NCI-H1092 treated with DMSO at 0.1 percent for 48 hours (cell line): ENCODE measurements at places on chromosomes 16 and 17.
A peak's percentile ranks its signal among the peaks of the same experiment; 100 is the strongest.

DNA sequence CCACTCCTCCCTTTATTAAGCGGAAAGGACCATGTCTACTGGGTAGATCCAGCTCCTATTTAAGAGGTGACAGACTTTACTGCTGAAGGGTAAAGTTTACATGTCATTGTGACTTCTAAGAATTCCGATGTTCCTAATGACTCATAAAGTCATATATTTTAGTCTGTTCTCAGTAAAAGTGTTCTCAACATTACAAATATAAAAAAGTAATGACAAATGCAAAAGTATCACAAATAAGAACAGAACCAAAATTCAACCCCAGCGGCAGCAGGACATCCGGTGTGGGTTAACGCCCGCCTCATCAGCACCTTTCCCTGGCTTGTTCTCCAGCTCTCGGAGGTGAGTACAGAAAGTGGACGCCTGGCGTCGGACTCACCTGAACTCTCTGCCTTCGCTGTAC lies 6.8 kb downstream of the AXIN1 start:
- DNase-seq = no peak

- no peak for DNase-seq
Observed at GRCh38 chr17:79769570-79770506, 8.1 kb upstream of the CBX2 start.

DNA sequence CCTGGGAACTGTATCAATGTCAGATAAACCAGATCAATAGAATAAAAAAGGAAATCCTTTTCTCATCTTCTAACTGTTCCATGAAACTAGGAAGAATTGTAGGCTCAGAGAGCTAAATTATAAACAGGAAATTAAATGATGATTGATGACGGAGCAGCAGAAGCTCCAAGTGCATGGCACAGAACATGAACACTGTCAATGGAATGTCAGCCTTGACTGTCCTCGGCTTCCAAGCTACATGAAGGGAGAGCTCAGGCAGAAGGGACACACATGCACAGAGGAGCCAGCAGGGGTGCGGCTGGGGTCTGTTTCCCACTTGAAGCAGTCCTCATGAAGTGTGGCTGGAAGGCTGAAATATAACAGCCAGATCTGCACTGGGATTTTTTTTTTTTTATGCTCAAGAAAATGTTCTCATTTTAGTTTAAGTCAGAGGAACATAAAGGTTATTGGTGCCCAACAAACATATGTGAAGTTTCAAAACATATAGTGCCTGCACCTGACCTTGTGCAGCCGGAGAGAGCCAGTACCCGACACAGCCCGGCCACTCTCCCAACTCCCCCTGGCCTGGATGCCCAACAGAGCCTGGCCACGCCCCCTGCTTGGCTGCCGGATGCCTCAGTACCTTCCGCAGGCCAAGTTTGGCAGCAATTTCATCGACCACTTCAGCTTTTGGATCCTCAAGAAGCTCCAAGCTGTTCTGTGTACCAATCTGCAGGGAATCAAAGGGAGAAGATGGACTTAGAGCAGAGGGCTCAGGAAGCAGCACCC lies 37.0 kb downstream of the NPLOC4 start:
- no peak for DNase-seq

GRCh38 chr17:64331931-64332493 lies 58.6 kb downstream of the PECAM1 start:
- DNase-seq = no peak

DNA sequence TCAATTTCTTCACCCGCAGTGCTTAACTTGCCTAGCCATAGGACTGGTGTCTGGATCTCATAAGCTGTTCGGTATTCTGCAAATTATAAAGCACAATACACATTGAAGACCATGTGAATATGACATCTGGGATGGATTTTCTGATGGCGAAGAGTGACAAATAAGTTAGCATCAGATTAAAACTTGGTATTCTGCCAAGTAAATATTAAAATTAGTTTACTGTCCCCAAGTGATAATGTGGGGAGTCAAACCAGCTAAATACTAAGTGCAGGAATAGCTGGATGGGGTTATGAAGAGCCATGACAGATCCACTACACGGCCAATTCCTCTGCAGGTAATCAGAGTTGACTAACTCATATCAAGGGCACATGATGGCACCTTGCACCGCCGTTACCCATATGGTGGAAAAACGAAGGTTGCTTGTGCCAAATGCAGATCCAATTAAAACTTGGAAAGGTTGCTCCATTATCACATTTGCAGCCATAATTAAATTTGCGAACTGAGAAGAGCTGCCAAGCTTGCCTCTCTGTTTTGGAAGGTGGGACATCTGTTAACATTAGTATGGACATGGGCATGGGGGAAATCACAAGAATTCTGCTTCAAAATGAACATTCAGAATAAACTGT lies 114.9 kb upstream of the TOM1L1 start:
- DNase-seq = no peak

GRCh38 chr16:81838794-81839193 lies 59.7 kb downstream of the PLCG2 start:
- DNase-seq = no peak

DNA sequence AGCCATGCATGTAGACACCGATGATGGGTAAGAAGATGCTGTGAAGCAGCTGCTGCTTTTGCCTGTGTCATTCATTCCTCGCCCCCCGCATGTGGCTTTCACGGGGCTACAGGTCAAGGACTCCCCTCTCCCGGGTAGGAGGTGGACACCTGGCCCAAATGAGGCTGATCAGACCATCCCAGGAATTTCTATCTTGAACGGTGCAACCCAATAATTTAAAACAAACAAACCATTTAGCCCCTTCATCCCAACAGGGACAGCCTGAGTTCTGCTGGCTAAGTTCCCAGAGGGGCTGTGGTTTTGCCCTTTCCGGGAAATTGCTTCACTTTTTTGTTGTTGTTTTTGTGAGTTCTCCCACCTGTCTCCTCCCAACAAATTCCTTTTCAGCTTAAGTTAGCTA lies 137.7 kb upstream of the CDH5 start:
- DNase-seq = no peak

- no peak for DNase-seq
Observed at GRCh38 chr17:43200127-43200526, 11.5 kb upstream of the TMEM106A start.

GRCh38 chr17:6994118-6994598 lies 1.7 kb upstream of the ALOX12 start:
- DNase-seq = no peak

DNA sequence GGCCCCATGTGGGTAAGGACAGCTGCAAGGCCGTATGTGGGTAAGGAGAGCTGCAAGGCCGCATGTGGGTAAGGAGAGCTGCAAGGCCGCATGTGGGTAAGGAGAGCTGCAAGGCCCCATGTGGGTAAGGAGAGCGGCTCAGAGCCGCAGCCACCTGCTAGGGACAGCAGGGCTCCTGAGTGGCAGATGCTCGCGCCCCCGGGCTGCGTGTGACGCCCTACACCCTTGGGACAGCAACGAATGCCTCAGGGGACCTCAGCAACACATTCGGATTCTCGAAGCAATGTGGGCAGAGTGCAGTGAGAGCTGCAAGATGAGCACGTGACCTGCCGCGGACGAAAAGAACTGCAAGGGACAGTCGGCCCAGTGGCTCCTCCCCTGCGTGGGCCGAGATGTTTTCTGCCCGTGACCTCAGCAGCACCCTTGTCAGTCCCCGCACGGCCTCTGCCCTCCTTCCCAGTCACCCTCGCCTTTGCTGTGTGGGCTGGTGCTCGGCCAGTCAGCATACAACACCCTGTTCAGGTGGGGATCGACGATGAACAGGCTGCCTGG lies 9.6 kb upstream of the SLC38A8 start:
- no peak for DNase-seq

- DNase-seq = no peak
Observed at GRCh38 chr16:81080233-81080632, 3.2 kb upstream of the C16orf46 start.

DNA sequence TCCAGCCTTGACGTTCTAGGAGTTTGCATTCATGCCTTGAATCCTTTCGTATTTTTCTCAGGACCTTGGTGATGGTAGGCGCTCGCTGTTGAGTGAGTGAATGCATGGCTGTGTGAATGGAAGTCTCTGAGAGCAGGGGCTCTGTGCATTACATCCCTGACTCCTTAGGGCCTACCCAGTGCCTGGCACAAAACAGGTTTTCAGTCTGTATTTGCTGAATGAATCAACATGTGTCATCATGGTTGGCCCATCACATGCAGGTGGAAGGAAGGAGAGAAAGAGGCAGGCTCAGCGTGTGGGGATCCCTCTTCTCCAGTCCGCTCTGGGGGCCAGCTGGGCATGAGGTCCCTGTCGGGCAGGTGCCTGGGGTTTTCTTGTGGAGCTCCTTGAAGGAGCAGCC lies 8.7 kb downstream of the RAP1GAP2 start:
- no peak for DNase-seq

DNA sequence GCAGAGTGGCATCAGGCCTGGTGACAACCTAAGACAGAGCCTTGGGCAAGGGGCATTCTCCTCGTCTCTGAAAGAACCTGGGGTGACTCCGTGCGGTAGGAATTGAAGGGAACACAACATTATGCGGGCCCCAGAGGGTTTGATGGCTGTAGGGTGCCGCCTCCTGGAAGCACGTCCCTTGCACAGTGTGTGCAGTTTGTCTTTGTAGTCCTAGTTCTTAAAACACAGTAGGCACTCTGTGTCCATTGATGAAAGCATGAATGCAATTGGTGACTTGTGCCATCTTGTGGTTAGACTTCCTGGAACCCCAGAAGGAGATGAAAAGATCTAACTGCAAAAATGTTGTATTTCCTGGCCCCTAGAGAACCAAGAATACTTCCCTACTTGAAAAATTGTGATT lies 279.8 kb downstream of the UTP18 start:
- DNase-seq = no peak

DNA sequence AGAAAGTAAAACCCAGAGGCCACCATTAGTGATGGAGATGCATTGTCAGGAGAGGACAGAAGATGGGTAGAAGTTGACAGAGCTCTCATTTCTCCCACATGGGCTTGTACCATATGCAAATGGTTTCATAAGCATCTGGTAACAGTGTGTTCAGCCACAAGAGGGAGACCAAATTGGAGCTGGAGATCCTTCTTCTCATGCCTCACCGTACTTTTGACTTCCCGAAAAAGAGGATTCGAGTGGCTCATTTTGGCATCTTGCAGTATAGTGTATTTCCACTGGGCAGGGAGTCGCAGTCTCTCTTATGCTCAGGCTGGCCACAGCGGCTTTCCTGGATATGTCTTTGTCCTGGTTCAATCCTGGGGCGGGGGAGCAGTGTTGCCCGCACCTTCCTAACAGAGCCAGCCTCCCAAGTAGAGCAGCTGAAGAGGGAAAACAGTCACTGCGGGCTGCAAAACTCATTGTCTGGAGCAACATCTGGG lies 23.8 kb downstream of the TBC1D3B start:
- DNase-seq = no peak

- DNase-seq = peak; percentile 48
Observed at GRCh38 chr17:79306424-79307318, 232.0 kb downstream of the ENGASE start.

DNA sequence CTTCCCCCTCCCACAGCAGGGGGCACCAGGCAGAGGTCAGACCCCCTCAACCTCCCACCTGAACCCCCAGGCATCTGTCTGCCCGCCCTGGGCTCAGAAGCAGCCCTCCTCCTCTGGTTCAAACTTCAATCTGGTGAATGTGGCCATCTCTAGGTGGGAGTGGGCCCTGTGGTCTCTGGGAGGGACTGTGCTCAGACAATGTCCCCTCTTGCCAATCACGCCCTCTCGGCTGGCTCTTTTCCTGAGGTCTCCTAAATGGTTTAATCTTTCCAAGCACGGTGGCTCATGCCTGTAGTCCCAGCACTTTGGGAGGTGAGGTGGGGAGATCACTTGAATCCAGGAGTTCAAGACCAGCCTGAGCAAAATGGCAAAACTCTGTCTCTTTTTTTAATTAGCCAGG lies 15.2 kb downstream of the LITAF start:
- no peak for DNase-seq

DNA sequence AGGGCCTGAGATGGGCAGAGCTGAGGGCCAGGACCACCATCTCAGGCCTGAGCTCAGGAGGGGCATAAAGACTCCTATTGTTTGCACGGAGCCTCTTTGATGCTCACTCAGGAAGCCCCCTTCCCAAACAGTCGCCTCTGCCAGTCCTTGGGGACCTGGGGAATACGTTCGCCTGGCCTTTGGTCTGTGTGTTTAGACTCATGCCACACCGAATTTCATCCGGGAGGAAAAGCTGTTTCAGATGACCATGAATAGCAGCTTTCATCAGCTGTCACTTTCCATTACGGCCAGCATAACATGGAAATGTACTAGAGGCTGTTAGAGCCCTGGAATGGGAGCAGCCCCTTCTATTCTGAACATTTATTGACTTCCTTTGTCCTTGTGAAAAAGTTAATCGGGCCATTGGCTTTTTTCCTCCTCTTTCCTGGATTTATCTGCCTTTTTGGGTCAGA lies 139.0 kb downstream of the HS3ST3A1 start:
- DNase-seq = no peak

DNA sequence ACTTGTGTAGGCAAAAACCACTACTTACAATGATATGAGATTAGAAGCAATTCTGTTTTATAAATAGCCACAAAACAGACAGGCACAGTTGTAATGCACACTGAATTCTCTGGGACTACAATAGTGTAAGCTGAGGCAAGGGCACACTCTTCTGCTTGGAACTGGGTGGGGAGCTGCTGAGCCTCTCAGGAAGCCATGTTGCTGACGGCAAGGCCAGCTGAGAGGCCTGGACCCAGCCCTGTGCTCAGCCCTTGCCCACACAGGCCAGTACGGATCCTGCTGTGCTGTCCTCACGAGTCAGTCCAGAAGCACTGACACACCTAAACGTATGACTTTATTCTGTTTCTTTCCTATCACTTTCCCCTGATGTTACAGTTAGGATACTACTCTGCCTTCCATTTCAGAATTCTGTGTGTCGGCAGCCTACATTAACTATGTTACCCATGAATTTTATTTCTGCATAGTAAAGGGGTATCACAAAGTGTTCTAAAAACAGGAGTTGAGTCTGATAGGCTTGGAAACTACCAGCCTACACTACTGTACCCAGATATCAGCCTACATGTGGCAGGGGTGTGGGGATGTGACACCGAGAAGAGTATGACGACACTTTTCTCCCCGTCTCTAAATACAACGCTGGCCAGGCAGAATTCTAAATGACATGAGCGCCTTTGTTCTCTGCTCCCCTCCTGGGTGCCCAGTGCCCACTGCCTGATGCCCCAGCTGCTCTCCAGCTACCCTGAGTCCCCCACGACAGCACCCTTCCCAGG lies 41.1 kb upstream of the FAAP100 start:
- no peak for DNase-seq

DNA sequence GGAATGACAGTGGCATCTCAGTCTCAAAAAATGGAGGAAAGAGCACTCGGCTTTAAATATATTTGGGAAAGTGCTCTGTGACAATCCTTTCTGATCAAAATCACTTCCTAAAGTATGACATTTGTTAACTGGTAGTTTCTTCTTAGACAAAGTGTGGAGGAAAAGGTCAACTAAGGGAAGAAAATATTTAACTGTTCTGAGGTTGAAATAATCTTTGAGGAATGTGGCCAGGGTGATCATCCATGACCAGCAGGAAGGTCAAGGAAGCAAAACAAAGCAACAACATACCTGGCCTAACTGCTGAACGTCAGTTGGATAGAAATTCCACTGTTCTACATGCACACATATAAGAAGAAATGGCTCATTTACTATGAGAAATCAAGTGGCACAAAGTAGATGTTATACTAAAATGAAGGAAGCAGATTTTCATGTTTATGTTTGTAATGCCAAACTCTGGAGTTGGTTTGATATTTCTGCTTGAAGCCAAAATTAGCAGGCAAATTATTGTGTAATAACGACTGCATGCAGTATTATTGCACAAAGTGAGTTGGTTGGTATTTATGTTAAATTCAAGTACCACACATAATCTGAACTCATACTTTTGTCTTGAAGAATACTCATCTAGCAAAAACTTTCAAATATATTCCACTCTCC lies 87.3 kb upstream of the CORO6 start:
- no peak for DNase-seq
